Left renal pelvis (tissue), 4 donors: ENCODE measurements at places on chromosomes 11 and 22. TPM values are rescaled to one million over a fixed set of nuclear protein-coding genes. Genes with fewer than 3 reads are reported as not detected.

MORC2 gene
- 36.9 TPM for polyA plus RNA-seq

ARFIP2 gene
- polyA plus RNA-seq: 77.1 TPM

SNX32 gene
- 3.3 TPM for polyA plus RNA-seq

KRTAP5-10 gene
- 0.20 TPM for polyA plus RNA-seq

SPI1 gene
- 7.8 TPM for polyA plus RNA-seq

C11orf87 gene
- 0.32 TPM for polyA plus RNA-seq

KDM4D gene
- polyA plus RNA-seq: 2.2 TPM

FGF4 gene
- not detected for polyA plus RNA-seq
